ENCODE measurements at places on chromosomes 2 and 18.

- DNase-seq: no peak
Observed at GRCh38 chr2:12982149-12982584, 265.4 kb downstream of the TRIB2 start.

- no peak for DNase-seq
Observed at GRCh38 chr2:7792031-7792651, 874.9 kb downstream of the RNF144A start.

DNA sequence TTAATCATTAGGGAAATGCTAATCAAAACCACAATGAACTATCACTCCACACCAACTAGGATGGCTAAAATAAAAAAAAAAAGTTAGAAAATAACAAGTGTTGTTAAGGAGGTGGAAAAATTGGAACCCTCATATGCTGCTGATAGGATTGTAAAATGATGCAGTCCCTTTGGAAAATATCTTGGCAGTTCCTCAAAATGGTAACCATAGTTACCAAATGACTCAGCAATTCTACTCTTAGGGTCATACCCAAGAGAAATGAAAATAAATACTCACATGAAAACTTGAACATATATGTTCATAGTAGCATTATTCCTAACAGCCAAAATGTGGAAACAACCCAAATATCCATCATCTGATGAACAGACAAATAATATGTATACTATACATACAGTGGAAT lies 15.7 kb upstream of the ACVR2A start:
- no peak for DNase-seq

- no peak for DNase-seq
Observed at GRCh38 chr2:104425850-104426595, 427.9 kb upstream of the POU3F3 start.

DNA sequence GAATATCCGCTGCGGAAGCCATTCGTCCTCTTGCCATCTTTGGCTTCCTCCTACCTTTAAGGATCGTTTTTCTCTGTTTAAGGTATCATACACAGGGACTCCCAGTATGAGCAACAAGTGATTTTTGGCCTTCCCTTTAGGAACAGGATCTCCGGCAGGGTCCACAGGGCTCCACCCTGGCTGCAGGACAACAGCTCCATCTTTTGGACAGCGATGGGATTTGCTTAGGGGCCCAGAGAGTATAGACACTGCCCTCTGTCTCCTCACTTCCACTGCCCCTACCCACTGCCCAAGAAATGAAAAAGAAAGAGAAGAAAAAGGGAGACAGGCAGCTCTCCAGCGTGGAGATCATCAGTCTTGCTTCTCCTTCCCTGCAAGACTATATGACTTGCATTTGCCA lies 224.5 kb downstream of the UXS1 start:
- no peak for DNase-seq

Data from activated gamma-delta T cell treated with anti-CD3 and anti-CD28 coated beads, Interleukin-2, amount 50 U/mL, for 16 hours (primary cell).